ENCODE measurements at places on chromosomes 4 and X. TPM values are rescaled to one million over a fixed set of nuclear protein-coding genes. Genes with fewer than 3 reads are reported as not detected.

SYTL4 gene
- 8.1 TPM for polyA plus RNA-seq

DNA sequence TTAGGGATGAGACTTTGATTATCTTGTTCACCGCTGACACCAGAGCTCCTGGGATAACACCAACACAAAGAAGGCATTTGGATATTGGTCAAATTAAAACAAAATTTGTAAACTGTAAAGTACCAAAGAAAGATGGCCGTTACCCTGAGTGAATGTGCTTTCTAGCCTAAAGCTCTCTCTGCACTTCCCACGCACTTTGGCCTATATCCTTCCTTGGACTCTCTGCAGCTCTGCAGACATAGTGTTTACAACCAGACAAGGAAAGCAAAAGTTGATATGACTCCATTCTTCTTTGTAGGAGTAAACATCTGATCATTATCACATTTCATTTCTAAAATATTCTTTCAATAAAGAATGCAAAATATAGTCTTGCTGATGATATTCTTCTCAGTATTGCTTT, 44.8 kb upstream of the PITX2 start:
- no peak for DNase-seq

CSN1S1 gene
- polyA plus RNA-seq, result not detected

- no peak for DNase-seq
Observed at GRCh38 chrX:2767631-2768455, 16.0 kb downstream of the XG start.

NPFFR2 gene
- 0.13 TPM for polyA plus RNA-seq

HSFX2 gene
- 0.11 TPM for polyA plus RNA-seq

GRCh38 chr4:149857446-149857845, 41.8 kb upstream of the IQCM start:
- no peak for DNase-seq

DNA sequence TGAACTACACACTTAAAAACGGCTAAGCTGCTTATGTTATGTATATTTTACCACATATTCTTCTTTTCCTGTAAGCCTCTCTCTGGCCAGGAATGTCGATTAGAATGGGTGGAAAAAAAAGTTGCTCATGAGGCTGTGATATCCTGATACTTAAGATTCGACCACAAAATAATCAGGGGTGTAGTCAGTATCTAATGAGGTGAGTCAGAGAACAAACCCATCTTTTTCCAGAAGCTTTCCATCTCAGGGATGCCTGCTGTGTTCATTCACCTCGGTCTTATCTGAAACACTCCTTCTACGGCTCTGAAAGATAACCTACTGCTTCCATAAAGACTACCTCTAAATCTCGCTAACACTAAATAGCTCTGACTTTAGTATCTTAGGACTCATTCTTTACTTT, 142.7 kb upstream of the MAP3K15 start:
- no peak for DNase-seq

TMPRSS11F gene
- polyA plus RNA-seq, result not detected

DNA sequence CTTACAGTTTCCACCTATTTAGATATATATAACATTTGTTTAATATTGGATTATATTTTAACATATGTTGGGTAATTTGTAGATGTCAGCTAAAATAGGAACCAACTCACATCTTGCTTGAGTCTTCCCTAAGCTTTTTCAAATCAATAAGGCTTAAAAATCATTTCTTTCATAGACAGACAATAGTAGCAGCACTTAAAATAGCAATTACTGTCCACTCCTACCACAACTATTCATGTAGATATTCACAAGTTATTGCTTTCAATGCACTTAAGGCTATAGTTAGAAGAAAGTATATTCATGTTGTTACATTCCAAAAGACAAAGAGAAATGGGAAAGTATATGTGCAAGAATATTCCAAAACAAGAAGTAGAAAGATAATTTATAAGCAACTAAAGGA, 71.2 kb downstream of the YIPF7 start:
- DNase-seq, result no peak

- DNase-seq, result no peak
Observed at GRCh38 chrX:110748256-110748806, 47.3 kb downstream of the CHRDL1 start.

DNA sequence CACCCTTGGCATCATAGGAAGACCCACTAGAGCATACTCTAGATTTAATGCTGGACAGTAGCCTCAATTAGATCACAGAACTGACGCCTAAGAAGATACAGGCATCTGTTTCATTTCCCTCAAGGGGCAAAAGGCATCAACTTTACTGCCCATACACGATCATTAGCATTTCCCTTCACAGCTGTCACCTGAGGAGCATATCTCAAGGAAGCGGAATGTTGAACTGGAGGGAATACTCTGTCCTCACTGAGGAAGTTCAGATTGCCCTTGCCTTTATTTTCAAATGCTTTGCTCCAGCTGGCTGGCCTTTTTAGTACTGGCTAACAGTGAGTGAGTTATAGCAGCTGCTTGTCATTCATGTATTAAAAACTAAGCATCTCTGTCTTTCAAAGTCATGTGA, 508.4 kb upstream of the GALNT7 start:
- DNase-seq, result no peak

NAA11 gene
- not detected for polyA plus RNA-seq

ABLIM2 gene
- polyA plus RNA-seq, result 0.28 TPM

DDIT4L gene
- 0.62 TPM for polyA plus RNA-seq

GRCh38 chr4:81685104-81685503, 213.4 kb upstream of the RASGEF1B start:
- no peak for DNase-seq

PASD1 gene
- polyA plus RNA-seq, result not detected

DNA sequence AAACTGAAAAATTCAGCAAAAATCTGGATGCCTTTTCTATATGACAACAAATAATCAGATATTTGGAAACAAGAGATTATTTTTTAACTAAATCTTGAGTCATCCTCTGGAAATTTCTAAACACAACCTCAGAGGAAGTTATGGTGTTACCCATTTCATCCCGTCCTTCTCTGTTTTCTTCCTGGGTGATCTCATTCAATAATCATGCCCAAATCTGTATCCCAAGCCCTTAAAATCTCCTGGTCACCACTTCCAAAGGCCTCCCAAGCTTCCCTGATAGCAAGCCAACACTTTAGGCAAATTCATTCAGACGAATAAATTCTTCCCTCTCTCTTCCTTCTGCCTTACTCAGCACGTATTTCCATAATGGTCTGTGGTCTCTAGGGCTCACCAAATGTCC, 9.7 kb upstream of the SORCS2 start:
- DNase-seq, result no peak

- DNase-seq, result no peak
Observed at GRCh38 chr4:108270466-108271450, 102.0 kb upstream of the LEF1 start.

DNA sequence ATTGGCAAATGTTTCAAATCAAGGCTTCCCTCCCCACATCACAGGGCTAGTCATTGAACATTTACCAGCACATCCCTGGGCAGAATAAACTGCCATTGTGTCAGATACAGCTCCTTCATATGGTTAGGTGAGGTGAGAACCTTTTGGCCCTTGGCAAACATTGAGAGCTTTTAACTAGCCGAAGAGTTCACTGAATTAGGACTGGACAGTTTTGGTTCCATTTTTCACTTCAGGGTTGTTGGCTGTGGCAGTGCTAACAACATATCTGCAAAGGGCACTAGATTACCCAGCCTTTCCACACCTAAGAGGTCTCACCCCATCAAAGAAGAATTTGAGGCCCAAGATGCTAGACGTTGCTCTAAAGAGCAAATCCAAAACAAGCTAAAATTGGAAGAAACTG, 180.7 kb downstream of the GUCY2F start:
- DNase-seq, result no peak

- DNase-seq, result peak; percentile 100
Observed at GRCh38 chr4:11904117-11904535, 475.4 kb upstream of the HS3ST1 start.

All from endothelial cell of umbilical vein (primary cell).